ENCODE measurements at places on chromosomes 5 and 9.

- DNase-seq, result peak; percentile 51
These were observed 261.8 kb upstream of the CLINT1 start for GRCh38 chr5:158120760-158121159.

- DNase-seq, result no peak
These were observed 4.1 kb upstream of the CEP120 start for GRCh38 chr5:123427281-123427680.

DNA sequence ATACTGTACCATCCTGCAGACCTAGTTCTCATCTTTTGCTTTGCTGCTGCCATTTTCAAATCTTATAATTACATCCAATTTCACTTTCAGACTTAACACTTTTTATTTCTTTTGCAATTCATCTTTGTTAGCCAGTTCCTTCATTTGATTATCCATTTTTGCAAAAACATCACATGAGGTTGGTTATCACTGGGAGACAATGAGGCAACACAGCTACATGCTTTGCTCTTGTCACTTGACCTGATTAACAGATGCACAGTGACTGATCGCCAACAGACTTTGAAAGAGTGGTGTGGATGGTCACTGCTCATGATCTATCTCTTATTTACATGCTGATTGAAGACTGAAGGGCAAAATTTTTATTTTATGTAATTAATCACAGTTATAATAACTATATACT, 17.0 kb upstream of the RNF20 start:
- no peak for DNase-seq

DNA sequence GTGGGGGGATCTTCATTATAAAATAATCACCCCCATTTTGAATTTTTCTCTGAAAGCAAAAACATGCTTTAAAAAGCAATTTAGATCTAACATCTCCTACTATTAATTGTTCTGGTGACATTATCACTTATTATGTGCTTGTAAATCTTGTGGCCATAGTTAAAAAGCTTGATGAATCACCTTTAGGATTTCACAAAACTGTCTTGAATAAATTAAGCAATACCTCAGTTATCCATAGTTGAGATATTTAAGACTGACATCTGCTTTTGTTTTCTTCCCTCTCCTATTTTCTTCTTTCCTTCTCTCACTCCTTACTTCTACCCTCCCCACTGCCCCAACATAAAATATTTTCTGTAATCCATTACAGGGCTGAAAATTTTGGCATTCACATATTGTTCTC, 84.8 kb downstream of the SLC1A3 start:
- no peak for DNase-seq

GRCh38 chr9:93807166-93808074, 147.7 kb downstream of the BARX1 start:
- no peak for DNase-seq

- DNase-seq, result peak; percentile 68
These were observed 928.3 kb downstream of the NR2F1-AS1 start for GRCh38 chr5:92652756-92653155.

DNA sequence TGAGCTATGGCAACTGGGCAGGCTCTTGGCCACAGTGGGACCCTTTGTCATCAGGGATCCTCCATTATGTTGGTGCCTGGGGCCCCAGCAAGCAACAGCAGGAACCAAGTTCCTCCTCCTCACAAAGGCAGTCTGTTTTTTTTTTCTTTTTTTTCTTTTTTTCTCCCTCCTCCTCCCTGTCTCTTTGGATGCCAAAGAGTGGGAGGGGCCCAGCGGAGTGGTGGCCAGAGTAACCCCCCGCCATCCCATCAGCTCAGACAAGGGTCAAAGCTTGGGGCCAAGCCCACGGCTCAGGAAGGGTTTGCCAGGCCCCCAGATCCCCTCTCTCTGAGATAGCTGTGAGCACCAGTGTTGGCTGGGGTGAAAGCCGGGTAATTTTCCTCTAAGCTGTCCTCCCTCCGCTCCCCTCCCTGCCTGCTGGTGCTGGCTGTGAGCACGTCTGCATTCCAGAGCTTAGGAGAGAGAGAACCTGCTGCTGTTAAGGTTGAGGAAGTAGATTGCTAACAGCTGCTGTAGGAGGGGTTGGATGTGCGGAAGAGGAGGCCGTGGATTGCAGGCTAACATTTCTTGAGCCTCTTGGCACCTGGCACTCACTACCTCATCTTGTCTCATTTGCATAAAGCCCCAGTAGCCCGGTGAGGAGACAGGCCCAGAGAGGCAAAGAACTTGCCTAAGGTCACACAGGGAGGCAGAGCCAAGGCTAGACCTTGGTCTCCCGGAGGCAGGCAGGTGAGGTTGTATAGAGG, 21.2 kb downstream of the GSN start:
- DNase-seq, result peak; percentile 81

DNA sequence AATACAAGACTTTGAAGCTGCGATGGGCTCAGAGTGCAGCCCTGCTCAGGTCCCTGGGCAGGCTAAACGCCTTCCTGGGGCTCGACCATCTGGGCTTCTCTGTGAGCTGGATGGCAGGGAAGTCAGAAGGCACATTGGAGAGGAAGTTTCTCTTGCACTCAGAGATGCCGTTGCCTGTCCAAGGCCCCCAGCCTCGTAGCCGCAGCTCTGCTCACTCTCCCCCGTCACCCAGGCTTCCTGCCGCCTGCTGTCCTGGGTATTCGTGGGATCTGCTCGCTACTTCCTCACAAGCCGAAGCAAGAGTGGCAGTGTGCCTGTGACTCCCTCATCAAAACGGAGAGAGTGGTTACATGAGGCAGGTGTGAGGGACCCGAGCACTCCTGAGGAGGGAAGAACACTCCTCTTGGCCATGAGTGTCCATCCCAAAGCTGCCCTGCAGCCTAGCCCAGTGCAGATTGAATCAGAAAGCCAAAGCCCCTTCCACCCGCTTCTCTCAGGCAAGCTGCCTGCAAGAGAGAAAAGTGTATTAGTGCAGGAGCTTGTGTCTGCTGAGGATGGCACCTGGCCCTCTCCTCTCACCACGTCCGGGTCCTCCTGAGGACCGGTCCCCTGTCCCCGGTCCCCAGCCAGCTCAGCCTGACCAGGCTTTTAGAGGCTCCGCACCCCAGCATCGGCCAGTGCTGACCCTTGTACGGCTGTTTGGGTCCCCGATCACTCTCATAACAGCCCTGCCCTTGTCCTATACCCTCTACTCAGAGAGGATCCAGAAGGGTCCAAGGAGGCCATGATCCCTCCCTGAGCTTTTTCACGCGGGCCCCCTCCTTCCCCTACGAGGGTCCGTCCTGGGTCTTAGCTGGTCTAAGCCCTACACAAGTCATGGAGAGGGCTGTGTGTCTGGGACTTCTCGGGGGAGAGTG, 7.3 kb downstream of the FCN2 start:
- DNase-seq, result no peak

- DNase-seq, result no peak
These were observed 419.4 kb downstream of the RAB3C start for GRCh38 chr5:59002162-59002825.

DNA sequence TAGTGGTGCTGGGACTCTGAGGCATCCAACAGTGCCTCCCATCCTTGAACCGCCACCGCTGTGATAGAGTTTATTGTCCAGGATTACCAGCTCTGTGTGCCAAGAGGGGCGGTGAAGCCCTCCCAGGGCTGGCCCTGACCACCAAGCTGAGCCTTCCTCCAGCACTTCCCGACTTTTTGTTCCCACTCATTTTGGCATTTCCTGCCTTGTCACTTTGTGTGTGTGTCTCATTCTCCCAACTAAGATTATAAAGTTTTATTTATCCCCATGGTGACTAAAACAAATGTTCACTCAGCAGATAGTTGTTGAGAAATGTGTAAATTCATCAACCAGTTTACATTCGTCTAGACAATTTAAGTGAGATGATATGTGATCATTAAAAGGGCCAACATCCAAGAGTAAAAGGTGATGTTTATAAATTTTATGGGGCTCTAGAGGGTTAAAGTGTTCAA, 2.5 kb downstream of the F2R start:
- DNase-seq, result peak; percentile 71

GRCh38 chr9:105880517-105880916, 186.2 kb downstream of the TMEM38B start:
- no peak for DNase-seq

DNA sequence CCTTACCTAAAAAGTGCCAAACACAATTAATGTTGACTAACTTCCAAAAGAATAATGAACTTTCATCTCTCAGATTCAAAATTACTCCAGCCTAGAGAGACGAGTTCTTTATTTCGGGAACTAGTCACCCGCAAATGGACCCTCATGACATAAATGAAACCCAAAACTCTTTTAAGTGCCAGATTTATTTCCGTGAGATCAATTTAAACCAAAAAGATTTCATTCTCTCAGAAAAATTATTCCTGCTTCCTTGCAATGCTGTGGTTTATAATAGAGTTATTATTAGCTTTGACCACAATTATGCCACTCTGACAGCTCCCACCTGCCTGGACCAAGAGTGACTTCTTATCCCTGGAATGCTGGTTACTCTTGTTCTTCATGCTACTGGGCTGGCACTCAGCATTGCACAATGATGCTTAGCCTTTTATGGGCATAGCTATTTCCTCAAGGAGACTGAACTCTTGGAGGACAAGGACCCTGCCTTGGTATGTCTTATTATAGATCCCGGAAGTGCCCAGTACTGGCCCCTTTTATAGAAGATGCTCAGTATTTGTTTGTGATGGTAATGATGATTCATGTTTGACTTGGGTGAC, 183.5 kb downstream of the SNX18 start:
- peak; percentile 98 for DNase-seq

- no peak for DNase-seq
These were observed 60.8 kb upstream of the CER1 start for GRCh38 chr9:14783358-14783757.

DNA sequence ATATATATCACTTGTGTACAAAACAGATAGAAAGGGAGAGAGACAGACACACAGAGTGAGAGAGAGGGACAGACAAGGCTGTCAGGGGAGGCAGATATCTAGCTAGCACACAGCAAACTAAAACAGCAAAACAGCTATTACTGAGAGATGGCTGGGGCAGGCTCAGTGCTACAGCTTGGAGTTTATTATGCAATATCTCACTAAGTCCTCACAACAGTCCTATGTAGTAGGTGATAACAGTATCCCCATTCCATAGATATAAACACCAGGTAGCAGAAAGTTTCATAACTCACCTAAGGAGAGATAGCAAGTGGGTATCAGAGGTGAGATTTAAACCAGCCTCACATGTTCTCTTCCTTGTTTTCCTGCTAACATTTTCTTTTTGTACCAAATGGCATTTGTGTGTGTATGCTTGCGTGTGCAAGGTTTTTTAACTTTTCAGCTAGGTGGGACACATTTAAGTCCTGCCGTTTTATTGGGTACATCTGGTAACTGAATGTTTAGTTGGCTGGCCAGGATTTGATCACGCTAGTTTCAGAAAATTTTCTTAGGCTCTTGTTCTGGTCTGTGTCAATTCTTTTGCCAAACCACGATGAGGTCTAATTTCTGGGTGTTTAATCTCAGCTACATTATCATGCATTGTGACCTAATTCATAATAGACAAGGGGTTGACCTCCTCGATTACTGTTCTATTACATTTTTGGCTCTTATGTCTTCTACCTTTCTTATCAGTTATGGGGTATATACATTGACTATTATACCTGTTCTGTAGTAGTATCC, 105.1 kb downstream of the LMNB1 start:
- DNase-seq, result no peak

GRCh38 chr5:95953021-95953702, 8.5 kb downstream of the ELL2 start:
- DNase-seq, result no peak

- no peak for DNase-seq
These were observed 23.1 kb upstream of the SHB start for GRCh38 chr9:38092200-38092524.

DNA sequence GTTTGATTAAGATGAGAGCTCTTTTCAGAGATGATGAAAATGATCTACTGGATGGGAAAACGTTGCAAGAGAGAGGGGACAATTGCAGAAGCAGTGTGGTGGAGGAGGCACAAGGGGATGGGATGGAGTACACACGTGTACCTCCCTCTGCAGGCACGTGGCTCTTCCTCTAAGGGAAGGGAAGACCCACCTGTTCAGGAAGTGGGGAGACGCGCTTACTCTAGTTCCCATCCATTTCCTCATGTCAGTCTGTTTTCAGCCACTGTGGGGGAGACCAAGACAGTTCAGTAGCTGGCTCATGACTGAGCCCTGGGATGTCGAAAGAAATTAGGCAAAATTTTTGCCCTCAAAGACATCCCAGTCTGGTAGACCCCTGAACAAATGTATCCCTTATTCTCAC, 619.2 kb upstream of the CLINT1 start:
- no peak for DNase-seq

DNA sequence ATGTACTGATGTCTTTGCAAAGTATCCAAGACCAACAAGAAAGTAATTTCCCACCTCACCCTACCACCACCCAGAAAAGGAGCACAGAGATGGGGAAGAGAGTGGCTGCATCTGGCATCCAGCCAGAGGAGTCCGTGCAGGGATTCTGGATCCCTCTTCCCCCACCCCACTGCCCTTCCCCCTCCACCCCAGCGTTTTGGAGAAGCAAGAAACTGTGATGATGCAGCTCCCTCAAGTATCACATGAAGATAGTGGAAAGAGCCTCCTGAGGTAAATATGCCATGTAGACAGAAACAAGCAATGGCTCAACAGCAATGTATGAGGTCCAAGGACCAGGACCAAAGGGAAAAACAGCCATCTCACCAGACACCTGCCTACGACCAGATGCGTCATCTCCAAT, 153.8 kb downstream of the DEPDC1B start:
- DNase-seq, result no peak

GRCh38 chr5:131509801-131510200, 125.2 kb downstream of the RAPGEF6 start:
- no peak for DNase-seq

- no peak for DNase-seq
These were observed 33.1 kb upstream of the MVB12B start for GRCh38 chr9:126293522-126293889.

GRCh38 chr5:111984044-111984443, 227.1 kb upstream of the NREP start:
- peak; percentile 99 for DNase-seq

- no peak for DNase-seq
These were observed 71.2 kb upstream of the TAF1L start for GRCh38 chr9:32706725-32707100.

DNA sequence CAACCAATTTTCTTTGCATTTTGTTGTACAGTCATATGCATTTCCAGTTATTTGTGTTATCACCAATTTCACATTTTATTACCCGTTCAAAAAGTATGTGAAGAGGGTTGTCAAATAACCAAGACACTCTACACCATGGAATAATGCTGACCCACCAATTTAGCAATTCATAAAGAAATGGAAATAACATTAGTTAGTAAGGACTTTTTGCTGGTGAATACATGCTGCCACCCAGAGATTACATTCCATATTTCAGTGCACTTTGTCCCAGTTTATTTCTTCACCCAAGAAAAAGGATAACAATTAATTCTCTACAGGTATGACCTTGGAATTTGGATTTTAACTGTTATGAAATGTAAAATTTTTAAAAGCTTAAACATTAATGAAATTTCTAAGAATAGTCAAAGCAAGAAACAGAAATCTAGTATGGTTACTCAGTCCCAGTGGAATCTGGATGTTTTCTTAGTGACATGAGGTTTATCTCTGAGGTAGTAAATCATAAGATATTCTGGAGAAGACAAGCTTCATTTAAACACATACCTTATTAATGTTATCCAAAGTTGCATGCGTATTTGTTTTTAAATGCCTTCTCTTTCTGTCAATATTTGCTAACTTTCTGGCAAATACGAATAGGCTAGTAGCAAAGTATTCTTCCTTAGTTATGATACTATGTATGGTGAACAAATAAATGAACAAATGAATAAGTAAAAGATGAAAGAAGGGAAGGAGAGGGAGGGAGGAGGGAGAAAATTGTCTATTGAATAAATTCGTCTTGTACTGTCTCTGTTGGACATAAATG, 100.6 kb downstream of the CETN3 start:
- DNase-seq, result peak; percentile 47

All from fibroblast of skin of right biceps (primary cell).